ENCODE measurements at places on chromosomes 3 and 15. TPM values are rescaled to one million over a fixed set of nuclear protein-coding genes. Genes with fewer than 3 reads are reported as not detected.

GRCh38 chr15:25439369-25439836 is 579 bp upstream of the UBE3A start:
- peak overlapping the region; percentile 88 for H3K4me3 ChIP-seq
- peak overlapping the region; percentile 87 for H3K27ac ChIP-seq
- H3K27me3 ChIP-seq = no peaks in the 10 kb centered on the region
- H3K4me1 ChIP-seq = peaks cover 40% of the 10 kb centered on the region

MASP1 gene
- total RNA-seq = not detected

GRCh38 chr3:127410137-127410488 is 122.3 kb upstream of the PRR20G start:
- no peaks in the 10 kb centered on the region for H3K4me1 ChIP-seq
- H3K27ac ChIP-seq = no peak overlapping the region
- H3K36me3 ChIP-seq = no peaks in the 10 kb centered on the region
- peaks cover 31% of the 10 kb centered on the region for H3K27me3 ChIP-seq
- no peak overlapping the region for H3K4me3 ChIP-seq
- DNase-seq = no peak

DNA sequence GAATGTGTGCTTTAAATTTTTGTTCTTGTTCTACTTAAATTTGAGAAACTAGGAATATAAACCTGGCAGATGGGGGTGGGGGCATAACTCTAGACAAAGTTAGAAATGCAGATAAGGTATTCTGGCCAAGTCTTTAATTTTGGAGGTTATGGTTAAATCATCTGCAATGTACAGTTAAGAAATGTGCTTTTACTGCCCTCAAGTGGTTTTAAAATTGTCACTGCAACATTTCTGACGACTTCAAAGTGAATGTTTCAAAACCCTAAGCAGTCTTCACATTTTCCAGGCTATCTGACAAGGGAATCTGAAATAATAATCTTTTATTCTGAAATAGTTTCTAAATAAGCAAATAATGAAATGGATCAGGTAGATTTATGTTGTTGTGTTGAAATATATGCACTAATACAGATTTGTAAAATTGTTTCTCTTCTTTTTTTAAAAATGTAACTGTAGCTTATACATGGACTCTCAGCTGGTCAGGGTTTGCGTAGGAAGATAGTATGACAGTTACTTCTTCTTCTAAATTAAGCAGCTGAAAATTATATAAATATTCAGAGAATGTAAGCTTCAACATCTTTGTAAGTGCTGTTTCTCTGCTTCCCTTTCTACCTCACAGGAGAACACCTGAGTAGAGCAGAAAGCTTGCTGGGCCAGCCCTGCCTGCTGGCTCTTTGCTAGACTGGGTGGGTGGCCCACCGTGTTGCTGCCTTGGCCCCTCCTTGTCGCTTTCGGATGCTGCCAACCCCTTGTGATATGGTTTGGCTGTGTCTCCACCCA is 45.0 kb downstream of the SUCNR1 start:
- no peak overlapping the region for H3K27ac ChIP-seq
- H3K4me3 ChIP-seq = no peak overlapping the region
- no peak for DNase-seq
- H3K27me3 ChIP-seq = no peaks in the 10 kb centered on the region
- H3K4me1 ChIP-seq = no peaks in the 10 kb centered on the region

DNA sequence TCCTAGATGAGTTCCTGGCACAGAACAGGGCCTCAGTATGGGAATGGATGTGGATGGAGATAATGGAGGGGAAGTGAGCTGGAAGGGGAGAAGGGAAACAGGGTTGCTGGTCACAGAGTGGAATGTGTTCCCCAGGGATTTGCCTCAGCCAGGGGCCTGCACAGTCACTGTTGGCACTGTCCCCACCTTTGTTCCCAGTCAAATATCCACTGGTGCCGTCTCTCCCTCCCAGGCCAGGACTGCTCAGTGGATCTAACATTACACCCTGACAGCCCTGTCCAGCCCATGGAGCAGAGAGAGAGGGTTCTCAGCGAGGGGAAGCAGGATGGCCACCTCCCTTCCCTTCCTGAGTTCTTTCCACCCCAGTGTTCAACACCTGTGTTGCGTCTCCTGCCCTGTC is 1.5 kb upstream of the PPP1R2 start:
- peak overlapping the region; percentile 91 for H3K4me3 ChIP-seq
- H3K36me3 ChIP-seq = peaks cover 15% of the 10 kb centered on the region
- no peak overlapping the region for H3K27ac ChIP-seq
- no peaks in the 10 kb centered on the region for H3K27me3 ChIP-seq
- DNase-seq = no peak

Measured in activated B cell treated with CpG ODN at 0.5 μM for 24 hours (primary cell).